ENCODE measurements at places on chromosomes 2 and 18. TPM values are rescaled to one million over a fixed set of nuclear protein-coding genes. Genes with fewer than 3 reads are reported as not detected.

DNA sequence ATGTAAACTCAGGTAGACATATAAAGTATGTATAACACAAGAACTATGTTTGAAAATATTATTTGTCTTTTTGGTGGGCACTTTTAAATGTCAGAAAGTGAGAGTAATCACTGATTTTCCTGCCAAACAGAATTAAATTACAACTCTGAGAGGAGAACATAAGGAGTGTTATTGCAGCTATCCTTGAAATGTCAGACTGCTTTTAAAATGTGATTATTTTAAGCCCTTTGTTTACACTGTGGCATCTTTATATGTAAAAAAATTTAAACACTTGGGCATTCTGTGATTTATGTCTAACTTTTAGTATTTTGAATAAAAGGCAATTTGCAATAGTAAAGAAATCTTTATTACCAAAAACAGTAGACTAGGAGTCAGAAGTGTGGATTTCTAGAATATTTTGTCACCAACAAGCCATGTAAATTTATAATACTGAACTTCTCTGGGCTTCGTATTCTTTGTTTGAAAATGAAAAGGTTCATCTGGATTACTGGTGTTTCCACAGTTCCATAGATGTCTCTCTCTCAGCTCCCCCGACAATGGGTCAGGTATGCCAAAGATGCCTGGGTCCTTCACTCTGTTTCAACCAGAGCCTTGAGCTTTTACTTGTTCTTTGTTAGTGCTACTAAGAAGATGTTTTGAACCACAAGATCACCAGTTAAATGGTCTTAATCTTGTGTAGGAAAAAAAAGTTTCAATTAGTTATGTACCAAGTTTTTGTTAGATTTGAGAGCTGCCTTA lies 38.8 kb downstream of the GULP1 start:
- no peaks in the 10 kb centered on the region for H3K36me3 ChIP-seq
- DNase-seq, result no peak
- H3K4me1 ChIP-seq, result peaks cover 8% of the 10 kb centered on the region
- H3K27ac ChIP-seq, result no peak overlapping the region
- H3K4me3 ChIP-seq, result no peak overlapping the region
- no peaks in the 10 kb centered on the region for H3K27me3 ChIP-seq

GRCh38 chr18:49846361-49846662 lies 33.0 kb upstream of the ACAA2 start:
- DNase-seq, result no peak
- no peaks in the 10 kb centered on the region for H3K36me3 ChIP-seq
- no peaks in the 10 kb centered on the region for H3K4me1 ChIP-seq
- no peak overlapping the region for H3K4me3 ChIP-seq

DNA sequence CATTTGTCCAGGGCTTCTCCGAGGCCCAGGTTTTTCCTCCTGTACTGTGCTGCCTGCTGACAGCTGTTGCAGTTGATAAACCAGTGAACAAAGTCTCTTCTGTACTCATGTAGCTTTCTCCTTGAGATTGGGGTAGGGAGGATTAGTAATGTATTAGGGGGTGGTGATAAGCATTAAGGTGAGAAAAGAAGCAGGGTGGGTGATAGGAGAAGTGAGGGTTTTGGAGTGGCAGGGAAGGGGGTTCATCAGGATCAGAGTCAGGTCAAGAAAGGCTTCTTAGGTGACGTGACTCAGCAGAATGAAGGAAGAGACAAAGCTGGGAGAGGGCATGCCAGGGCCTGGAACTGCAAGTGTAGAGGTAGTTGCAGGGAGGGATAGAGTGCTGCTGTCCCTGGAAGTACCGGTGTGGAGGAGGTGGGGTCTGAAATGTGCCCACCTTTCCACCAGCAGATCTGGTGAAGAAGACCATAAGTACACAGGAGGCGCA lies 48.7 kb downstream of the PKP4 start:
- no peak overlapping the region for H3K4me3 ChIP-seq
- H3K27ac ChIP-seq, result no peak overlapping the region
- H3K4me1 ChIP-seq, result peaks cover 8% of the 10 kb centered on the region
- no peaks in the 10 kb centered on the region for H3K27me3 ChIP-seq
- no peaks in the 10 kb centered on the region for H3K36me3 ChIP-seq

ZSWIM2 gene
- not detected for total RNA-seq

- no peak overlapping the region for H3K4me3 ChIP-seq
- no peak overlapping the region for H3K27ac ChIP-seq
- no peaks in the 10 kb centered on the region for H3K36me3 ChIP-seq
Observed at GRCh38 chr2:114548151-114548550, 105.7 kb downstream of the DPP10 start.

DNA sequence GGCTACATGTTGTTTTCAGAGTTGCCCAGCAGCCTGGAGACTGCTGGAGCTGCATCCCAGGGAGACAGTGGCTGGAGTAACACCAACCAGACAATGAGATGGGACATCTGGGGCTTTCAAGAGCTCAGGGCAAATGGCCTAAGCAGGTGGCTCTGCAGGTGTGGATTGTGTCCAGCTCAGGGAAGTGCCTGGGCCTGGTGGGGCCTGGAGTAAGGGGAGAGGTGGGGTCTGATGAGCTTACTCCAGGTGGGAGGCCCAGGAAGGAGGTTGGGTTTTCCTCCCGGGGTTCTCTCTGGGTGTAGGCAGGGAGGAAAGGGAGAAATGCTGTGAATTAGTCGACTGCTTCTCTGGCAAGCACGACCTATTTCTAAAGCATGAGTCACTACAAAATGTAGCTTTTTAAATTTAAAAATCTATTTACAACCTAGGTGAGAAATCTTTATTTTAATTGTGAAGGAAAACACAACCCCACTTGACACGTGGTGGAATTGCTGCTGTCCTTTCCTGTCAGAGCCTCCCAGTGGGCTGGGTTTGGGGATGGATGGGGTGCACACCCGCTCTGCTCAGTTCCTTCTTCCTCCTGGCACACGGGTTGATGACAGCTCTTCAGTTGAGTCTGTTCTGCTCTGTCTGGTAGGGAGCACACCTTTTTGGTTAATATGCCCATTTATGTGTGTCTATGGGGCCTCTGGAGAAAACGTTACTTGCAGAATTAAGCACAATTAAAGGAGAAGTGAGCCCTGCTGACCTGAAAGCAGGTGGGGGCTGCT lies 81.6 kb downstream of the SH3RF3 start:
- no peaks in the 10 kb centered on the region for H3K27me3 ChIP-seq
- H3K4me3 ChIP-seq, result no peak overlapping the region
- H3K36me3 ChIP-seq, result no peaks in the 10 kb centered on the region
- no peak for DNase-seq
- H3K27ac ChIP-seq, result no peak overlapping the region

ASTL gene
- total RNA-seq, result not detected

IL36G gene
- total RNA-seq, result not detected

DNA sequence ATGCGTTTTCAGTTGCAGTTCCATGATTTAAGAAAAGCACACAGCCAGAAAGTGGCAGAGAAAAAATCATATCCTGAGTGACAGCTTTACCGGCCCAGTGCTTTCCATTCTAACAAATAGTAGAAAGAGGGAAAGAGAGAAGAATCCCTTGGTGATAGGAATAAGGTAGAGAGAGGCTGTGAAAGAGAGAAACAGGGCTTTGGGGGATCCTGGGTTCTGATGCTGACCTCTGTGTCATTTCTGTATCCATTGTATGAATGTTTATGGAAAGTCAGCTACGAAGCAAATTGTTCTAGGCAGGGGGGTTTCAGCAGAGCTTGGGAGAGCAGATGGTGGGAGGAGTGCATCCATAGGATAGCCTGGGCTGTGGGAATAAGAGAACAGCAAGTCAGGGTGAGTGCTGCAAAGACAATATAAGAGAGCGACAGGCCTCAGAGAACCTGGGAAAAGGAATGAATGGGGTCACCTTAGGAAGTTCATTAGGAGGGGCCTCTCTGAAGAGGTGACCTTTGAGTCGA lies 203.4 kb upstream of the TNP1 start:
- no peak overlapping the region for H3K27ac ChIP-seq
- no peak for DNase-seq
- no peaks in the 10 kb centered on the region for H3K36me3 ChIP-seq
- no peak overlapping the region for H3K4me3 ChIP-seq

SLC5A6 gene
- total RNA-seq, result 27.8 TPM

DNA sequence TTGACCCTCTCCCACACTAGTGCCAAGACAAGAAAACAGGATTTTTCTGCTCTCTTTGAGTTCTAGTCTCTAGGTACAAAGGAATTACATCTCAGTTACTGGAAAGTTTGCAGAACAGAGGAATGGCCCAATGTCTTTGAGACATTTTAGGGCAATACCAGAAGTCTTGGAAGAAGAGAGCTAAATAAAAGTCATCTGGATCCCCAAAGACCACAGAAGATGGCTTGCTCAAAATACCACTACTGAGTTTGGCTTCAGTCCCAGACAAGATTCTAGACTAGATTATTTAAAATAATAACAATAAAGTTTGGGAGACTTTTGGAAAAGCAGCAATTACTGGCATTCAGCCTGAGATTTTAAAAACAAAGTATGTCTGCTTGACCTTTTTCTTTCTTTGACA lies 61.9 kb upstream of the HK2 start:
- no peaks in the 10 kb centered on the region for H3K36me3 ChIP-seq
- no peak for DNase-seq
- no peak overlapping the region for H3K27ac ChIP-seq
- no peak overlapping the region for H3K4me3 ChIP-seq
- no peaks in the 10 kb centered on the region for H3K4me1 ChIP-seq
- H3K27me3 ChIP-seq, result no peaks in the 10 kb centered on the region

DNA sequence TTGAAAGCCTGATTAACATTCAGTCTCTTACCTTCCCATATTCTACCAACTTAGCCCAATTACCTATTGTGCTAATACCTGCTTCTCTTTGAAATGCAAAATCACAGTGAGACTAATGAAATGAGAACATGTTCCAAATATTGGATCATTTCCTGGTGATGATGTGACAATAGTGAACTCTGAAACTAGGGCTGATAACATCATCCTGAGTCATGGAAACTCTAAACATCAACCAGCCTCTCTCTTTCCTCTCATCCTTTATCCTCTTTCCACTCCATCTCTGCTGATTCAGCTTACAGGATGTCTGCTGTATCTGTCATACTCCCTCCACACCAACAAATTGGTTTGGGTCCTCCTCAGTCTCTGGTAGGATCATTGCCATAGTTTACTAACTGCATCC lies 98.8 kb upstream of the NCKAP5 start:
- H3K4me1 ChIP-seq, result no peaks in the 10 kb centered on the region
- no peak for DNase-seq
- H3K36me3 ChIP-seq, result no peaks in the 10 kb centered on the region
- no peak overlapping the region for H3K27ac ChIP-seq

DNA sequence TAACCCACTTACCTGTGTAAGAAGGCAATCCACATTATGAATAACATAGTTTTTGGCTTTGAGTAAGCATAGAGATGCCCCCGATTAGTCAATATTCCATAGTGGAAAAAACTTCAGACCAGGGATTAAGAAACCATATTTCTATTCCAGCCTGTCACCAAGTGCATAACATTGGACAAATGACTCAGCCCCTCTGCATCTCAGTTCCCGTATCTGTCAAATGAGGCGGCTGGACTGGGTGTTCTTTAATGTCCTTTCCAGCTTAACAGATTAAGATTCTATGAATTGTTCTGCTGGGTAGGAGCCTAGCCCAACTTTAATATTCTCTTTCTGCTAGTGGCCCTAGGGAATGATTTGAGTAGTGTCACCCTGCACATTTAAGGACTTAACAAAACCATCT lies 11.8 kb upstream of the FTCDNL1 start:
- H3K4me3 ChIP-seq, result no peak overlapping the region
- no peak for DNase-seq
- no peaks in the 10 kb centered on the region for H3K27me3 ChIP-seq
- no peaks in the 10 kb centered on the region for H3K4me1 ChIP-seq
- no peaks in the 10 kb centered on the region for H3K36me3 ChIP-seq

DNA sequence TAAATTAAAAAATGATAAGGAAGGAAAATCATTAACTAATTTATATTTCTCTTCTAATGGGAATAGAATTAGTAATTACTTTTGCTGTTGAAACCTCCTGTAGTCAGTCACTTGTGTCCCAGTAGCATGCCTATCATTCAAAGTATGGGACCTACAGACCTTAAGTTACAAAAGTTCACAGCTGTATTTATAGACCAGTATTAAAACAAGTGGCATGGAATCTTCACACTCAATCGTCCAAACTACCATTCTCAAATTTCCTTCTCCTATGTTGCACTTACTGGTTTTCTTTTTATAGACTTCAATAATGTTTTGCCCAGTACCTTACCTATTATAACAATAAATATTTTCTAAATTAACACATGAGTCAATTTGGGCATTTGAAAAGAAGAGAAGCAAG lies 639.9 kb downstream of the ERBB4 start:
- no peaks in the 10 kb centered on the region for H3K4me1 ChIP-seq
- no peaks in the 10 kb centered on the region for H3K27me3 ChIP-seq
- DNase-seq, result no peak
- no peak overlapping the region for H3K4me3 ChIP-seq

ITGB6 gene
- 302 TPM for total RNA-seq

PLB1 gene
- 6.8 TPM for total RNA-seq

- H3K27ac ChIP-seq, result no peak overlapping the region
- H3K36me3 ChIP-seq, result no peaks in the 10 kb centered on the region
- no peak for DNase-seq
- H3K4me1 ChIP-seq, result no peaks in the 10 kb centered on the region
- H3K4me3 ChIP-seq, result no peak overlapping the region
- no peaks in the 10 kb centered on the region for H3K27me3 ChIP-seq
Observed at GRCh38 chr2:227804975-227805374, 8.7 kb upstream of the CCL20 start.

DNA sequence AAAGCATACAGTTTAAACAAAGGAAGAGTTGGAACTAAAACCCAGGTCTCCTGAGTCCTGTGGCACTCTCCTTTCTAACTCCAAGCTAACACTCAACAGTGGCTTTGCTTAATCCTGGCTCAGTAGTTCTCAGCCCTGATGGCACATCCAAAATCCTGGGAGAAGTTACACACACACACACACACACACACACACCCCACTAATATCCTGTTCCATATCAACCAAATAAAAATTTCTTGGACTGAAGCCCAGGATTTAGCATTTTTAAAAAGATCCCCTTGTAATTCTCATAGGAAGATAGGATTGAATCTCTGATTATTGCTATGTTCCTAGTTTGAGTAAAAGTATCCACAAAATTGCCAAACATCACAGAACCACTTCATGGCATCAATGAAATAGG lies 136.1 kb upstream of the RIOK3 start:
- no peaks in the 10 kb centered on the region for H3K4me1 ChIP-seq
- H3K4me3 ChIP-seq, result no peak overlapping the region
- no peak for DNase-seq
- no peaks in the 10 kb centered on the region for H3K36me3 ChIP-seq

PREPL gene
- total RNA-seq, result 67.9 TPM

DNA sequence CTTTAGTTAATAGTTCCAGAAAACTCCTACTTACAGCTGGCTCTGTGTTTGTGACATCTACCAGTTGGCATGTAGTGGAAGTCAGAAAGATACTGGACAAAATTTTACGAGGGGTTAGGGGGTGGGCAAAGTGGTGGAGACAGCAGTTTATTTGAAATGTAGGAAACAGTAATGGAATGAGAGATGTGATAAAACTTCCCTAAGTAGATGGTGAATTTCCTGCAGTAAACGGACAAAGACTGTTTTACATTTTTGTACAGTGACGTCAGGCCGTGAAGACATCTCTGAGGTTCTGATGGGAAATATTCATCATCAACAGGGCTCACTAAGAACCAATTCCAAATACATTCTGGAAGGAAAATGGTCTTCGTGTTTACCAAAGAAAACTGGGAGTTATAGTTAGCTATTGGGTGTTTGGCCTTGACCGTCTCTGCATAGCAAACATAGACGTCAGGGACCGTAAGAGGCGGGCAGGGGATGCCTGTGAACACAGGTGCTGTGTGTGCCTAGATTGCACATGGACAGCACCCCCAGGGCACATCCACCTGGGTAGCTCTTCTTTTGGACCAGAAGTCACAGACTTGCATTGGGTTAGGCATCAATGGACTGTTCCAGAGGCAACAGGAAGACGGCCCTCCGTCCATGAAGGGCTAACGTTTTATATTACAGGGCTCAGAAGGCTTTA lies 131.5 kb downstream of the ZNF516 start:
- H3K4me3 ChIP-seq, result no peak overlapping the region
- no peak overlapping the region for H3K27ac ChIP-seq
- DNase-seq, result no peak
- H3K4me1 ChIP-seq, result no peaks in the 10 kb centered on the region
- peaks cover 13% of the 10 kb centered on the region for H3K36me3 ChIP-seq
